GM13976 (cell line): ENCODE measurements at places on chromosomes 1 and 21.

DNA sequence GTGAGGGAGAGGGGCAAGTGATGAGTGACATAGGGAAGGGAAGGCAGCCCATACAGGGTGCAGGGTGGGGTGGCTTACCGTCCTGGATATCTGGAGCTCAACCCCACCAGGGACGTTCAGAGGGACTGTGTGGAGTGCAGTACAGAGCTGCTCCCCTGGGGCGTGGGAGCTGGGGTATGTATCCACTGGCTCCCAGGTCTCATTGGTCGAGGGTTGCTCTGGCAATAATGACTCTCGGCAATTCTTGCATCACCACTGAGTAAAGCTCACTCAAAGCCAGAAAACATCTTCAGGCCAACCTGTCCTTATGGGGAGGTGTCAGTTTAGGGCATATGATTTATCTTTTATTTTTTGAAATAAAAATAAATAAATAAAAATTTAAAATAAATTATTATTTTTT, 43.2 kb upstream of the RUNX3 start:
- DNase-seq: no peak

DNA sequence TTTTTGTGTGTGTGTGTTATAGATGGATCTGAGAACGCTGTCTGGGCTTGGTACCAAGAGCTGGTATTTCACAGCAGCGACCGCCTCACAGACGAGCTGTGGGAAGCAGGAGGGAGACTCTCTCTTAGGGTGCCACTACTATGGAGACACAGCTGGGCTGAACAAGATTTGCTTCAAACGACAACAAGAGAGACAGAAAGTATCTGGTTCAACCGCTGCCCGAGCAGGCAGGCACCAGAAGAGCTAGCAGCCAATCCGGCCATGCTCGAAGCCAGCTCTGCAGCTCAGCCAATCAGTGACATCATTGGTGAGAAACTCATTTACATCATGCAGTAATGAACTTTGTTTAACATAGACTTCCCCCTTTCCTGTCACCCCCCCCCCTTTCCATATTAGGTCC, 341.3 kb downstream of the USP25 start:
- DNase-seq: no peak

GRCh38 chr1:147243228-147243685, 773 bp downstream of the CHD1L start:
- DNase-seq: peak; percentile 35

GRCh38 chr1:17865912-17866739, 111.0 kb downstream of the ACTL8 start:
- no peak for DNase-seq

GRCh38 chr1:245946905-245947304, 560.2 kb downstream of the SMYD3 start:
- DNase-seq: no peak

GRCh38 chr1:29122682-29123052, 1.0 kb downstream of the TMEM200B start:
- peak; percentile 41 for DNase-seq

- DNase-seq: no peak
These were observed 132.9 kb downstream of the ZC3H11B start for GRCh38 chr1:219480011-219480410.

DNA sequence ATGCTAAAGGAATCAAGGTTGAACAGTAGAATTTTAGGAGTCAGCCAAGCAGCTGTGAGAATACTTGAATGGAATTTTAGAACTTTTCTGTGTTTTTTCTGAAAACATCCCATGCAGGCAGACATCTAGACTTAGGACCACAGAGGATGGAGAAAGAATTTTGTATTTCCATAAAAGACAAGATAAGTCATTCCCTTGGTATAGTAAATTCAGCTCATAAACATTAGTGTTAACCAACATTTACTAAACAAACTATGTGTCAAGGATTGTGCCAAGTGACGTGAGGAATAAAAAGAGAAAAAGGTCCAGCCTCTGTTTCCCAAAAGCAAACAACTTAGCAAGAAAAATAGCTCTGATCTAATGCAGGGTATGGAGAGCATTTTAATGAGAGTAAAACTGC, 210.2 kb upstream of the NR5A2 start:
- DNase-seq: no peak

- DNase-seq: no peak
These were observed 23.0 kb upstream of the SYNC start for GRCh38 chr1:32725615-32725982.

- no peak for DNase-seq
These were observed 15.4 kb downstream of the KCNJ15 start for GRCh38 chr21:38272215-38272614.
